NCI-H1092 (cell line): ENCODE measurements at places on chromosomes 5 and 9.

GRCh38 chr5:78367318-78367991, 7.0 kb downstream of the SCAMP1 start:
- DNase-seq = no peak

- no peak for DNase-seq
Measured at GRCh38 chr9:134536101-134536900, 105.3 kb upstream of the COL5A1 start.

GRCh38 chr5:96928931-96929708, 6.8 kb upstream of the LNPEP start:
- no peak for DNase-seq

DNA sequence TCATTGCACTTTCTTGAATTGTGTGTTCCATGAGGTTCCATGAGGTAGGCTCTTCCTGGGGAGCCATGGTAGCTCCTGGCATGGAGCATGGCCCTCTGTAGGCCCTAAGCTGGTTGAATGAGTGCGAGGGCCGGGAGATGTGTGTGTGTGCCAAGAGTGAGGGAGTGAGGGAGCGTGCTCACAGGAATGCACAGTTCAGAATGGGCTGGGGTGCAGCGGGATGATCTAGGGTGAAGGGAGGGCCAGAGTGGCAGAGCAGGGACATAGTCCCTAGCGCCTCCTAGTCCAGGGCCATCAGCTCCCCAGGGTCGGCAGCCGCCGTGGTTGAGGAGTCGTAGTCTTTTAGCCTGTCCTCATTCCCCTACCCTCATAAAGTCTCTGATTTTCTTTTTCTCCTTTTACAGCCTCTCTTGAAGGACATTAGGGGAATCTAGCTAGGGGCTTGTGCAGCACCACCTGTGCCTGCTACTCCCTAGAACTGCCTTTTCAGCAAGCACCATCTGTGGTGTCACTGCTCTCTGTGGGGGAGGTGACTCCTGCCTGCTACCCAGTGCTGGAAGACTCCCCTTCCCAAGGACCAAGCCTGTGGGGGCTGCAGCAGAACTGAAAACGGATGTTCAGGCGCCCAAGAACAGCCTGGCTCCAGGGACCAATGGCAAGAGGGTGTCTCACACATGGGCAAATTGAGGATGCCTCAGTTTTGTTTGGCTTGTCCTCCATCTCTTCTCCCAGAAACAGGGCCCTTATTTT, 65.3 kb upstream of the PPARGC1B start:
- no peak for DNase-seq

DNA sequence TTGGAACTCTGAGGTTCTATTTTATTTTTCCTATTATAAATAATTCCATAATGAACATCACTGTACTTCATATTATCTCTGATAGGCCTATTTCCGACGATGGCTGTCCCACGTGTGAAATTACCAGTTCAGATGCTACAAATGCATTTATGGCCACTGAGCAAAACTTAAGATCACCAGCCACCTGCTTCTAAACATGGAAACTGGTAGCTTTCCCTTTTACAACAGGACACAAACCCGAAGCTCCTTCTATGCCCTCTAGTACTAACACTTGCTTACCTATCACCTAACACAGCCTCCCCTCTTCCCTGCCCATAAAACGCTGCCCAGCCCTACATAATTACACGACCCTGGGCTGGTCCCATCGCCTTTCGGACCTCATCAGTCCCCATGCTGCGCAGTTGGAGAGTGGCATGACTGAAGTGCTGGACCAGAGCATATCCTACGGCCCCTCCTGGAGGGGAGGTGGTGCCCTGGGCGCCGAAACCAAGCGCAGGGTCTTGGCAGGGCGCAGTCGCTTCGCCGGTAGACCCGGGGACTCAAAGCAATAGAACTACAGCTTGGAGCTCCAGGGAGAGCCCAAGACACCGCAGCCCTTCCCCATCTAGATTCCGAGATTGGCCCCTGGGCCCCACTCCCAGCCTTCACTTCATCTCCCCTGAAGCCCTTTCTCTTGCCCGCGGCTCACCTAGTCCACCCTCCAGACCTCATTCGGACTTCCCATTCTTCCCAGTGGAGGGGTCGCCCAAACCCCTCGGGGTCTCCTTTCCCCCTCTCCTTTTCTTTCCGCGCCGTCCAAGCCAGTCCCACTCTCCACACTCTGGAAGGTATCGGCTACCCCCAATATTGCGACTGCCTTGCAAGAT, 1.0 kb upstream of the SAP30L start:
- DNase-seq = no peak

DNA sequence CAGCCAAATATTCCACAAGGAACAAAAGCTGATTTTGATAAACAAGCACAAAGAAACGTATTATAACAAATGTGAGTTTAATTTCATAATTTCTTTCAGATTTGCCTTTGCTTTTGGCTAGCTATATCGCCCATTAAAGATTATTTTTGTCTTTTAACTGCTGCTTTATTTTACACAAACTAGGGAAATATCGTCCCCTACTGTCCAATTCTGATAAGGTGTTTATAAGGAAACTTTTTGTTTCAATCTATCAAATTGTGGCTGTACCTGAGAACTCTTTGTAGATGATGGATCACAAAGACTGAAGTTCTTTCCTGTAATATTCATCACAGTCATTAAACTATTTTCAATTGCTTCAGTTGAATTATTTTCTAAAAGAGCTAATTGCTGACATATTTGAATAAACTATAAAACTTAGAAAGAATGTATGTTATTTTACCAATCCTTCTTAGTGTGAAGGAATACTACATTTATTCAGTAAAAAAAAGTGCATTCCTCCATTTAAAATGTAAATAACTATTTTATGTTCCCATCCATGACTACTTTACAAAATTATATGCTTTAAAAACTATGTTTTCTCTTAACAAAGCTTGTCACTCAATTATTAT, 431.3 kb upstream of the ITGA1 start:
- no peak for DNase-seq

GRCh38 chr9:21711504-21711903, 90.9 kb upstream of the MTAP start:
- no peak for DNase-seq

- DNase-seq = no peak
Measured at GRCh38 chr9:86263876-86264275, 4.4 kb upstream of the C9orf153 start.

GRCh38 chr5:35009657-35010056, 38.1 kb downstream of the AGXT2 start:
- DNase-seq = no peak

DNA sequence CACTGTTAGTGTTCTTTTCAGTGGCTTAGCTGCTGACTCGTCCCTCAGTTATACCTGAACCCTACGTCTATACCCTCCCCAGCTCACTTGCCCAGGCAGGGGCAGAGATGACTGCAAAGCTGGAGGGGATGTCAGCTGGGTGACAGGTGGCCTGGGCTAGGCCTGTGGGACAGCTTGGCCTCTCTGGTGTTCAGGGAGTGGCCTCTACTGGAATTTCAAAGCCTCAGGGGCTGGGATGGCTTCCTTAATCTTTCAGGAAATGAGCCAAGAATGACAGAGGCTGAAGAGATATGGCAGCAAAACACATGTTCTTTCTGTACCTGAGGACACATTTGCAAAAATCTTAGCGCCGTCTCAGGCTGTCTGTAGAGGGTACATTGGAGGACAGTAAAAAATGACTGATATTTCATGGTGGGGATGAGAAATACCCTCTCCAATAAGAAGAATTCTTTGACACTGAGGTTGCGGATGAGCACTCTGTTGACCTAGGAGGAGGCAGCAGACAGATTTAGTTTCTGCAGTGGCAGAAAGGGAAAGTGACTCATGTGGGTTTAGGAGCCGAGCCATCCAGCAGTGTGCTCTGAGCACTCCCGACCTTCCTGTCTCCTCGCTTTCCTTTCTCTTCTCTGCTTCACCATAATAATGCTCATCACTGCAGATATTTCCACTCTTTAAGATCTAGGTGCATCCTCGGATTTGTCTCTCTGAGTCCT, 54.4 kb downstream of the ENTREP1 start:
- no peak for DNase-seq

DNA sequence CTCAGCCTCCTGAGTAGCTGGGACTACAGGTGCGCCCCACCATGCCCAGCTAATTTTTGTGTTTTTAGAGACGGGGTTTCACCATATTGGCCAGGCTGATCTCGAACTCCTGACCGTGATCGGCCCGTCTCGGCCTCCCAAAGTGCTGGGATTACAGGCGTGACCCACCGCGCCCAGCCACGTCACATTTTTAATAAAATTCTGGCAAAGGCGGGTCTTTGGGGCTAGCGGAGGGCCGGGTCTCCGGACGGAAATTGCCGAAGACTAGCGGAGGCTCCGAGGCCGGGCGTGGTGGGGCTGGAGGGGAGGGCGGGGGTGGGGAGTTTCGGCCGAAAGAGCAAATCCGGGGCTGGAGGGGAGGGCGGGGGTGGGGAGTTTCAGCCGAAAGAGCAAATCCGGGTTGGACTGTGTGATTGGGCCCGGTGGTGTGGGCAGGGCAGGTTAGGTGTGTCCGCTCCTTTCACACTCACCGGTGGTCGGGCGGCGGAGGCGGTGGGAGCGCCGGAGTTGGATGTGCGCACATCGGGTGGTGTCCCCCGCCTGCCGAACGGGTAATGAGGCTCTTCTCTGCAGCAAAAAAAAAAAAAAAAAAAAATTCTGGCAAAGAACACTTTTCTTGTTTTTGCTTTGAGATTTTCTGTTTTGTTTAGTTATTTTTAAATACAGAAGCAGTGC, 27.1 kb downstream of the RUFY1 start:
- DNase-seq = no peak

DNA sequence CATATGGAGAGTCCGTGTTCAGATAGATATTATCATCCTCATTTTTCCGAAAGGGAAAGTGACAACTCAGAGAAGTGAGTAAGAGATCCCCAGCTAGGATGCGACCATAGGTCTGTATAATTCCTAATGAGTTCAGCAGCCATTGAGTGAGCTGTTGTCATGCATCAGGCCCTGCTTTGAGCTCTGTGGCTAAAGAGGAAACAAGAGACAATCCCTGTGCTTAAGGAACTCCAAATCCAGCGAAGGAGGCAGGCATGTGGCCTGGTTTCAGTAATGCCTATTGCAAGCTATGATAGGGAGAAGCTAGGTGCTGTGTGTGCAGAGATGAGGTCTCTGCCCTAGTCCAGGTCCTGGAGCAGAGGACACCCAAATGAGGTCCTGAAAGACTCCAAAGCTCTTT, 192.8 kb downstream of the ACTL7B start:
- no peak for DNase-seq

- DNase-seq = no peak
Measured at GRCh38 chr5:9202636-9203035, 343.2 kb downstream of the SEMA5A start.

DNA sequence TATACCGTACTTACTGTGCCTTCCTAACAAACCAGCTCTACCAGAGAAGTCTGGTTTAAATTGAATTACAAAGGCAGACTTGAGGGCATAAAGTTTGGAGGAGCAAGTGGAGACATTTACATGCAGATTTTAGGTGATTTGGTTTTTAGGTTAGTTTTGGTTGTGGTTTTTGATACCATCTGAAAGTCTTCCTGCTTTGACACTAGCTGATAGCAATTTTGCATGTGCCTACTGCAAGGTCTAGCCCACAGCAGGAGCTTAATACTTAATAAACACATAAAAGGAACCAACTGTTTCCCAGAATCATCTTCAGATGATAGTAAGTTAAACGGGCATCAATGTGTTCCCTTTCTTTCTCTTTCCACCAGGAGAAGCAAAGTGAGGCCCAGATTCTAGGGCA, 3.4 kb upstream of the ESM1 start:
- DNase-seq = no peak

DNA sequence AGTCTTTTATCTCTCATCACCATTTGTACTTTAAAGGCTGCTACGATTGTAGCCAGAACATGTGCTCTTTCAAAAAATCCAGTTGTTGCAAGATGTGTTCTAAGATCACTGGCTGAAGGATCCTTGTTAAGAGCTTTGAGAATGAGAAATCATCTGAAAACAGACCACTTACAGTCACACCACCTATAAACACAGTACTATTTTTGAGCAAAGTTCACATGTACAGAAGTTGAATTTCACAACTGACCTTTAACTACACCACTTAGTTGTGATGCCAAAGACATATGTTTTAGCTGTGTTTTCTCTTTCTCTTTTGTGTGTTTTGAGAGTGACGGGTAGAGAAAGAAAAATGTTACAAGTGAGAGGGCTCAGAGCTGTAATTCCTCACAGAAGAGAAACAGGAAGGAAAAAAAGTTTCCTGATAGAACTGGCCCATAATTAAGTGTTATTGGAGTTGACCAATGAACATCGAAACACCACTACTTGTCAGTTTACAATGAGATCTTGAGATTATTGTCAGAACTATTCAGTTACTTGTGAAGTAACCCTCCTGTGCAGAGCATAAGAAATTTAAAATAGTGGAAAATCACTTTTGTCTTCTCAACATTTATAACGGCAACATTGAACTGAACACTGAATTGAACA, 245.4 kb downstream of the MLLT3 start:
- DNase-seq = no peak

DNA sequence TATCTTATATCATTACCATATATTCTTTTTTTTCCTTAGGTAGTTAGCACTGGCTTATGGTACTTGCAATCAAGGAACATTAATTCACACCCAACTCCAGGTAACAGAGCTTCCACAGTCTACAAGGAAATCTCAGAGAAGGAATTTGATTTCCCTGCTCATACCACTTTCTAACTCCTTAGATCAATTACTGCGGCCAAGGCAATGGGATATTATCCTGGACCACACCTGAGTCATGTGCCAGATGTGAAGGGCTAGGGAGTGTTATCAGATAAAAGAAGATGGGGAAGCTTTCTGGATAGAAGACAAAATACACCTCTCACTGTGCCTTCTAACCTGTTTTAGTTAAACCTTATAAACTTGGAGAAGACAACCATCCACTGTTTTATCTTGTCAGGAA, 181.2 kb downstream of the CCDC192 start:
- no peak for DNase-seq

DNA sequence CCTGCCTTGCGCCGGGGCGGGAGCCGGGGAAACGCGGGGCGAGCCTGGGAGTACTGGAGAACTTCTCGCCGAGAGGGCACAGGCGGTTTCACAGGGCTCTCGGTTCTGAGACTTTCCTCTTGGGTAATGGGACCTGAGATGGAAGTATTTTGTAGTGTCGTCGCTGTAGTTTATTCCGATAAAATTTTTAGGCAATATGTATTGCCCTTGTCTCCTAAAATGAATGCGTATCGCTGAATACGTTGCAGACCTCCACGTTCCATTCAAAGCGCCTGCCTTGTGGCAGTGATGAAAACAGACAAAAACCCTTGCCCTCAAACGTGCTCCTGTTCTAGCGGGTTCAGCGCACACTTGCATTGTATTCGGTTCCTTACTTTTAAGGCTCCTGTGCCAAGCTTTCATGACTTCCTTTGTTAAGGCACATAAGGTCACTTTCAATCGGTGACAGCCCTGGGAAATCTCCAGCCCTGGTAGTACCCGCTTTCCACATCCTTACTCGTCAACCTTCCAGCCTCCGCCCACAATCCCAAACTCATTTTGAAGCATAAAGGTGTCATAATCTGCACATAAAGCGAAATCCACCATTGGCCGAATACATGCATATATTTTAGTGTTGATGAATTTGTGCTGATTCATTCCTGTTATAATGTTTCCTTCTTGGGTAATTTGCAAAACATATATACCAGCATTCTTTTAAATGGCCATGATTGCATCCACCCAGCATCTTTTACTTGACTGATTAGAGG, 694 bp downstream of the RMI1 start:
- no peak for DNase-seq

- DNase-seq = no peak
Measured at GRCh38 chr9:111040494-111040893, 2.2 kb upstream of the LPAR1 start.
